Activated T-cell treated with anti-CD3 and anti-CD28 coated beads, Interleukin-2, amount 50 U/mL, for 48 hours (primary cell): ENCODE measurements at places on chromosomes 12 and 14.

DNA sequence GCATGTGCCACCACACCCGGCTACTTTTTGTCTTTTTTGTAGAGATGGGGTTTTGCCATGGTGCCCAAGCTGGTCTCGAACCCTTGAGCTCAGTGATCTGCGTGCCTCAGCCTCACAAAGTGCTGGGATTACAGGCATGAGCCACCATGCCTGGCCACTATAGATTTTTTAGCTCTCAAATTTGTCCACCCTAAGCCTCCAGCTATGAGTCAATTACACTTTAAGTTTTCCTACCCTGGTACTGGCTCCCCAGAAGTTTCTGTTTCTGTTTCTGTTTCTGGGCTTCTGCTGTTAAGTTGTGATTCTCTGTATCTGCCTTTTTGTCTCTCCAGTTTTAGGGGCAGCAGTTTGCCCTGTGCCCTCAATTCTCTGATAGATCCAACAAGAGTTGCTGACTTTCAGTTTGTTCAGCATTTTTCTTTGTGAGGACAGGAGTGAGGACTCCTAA, 4.4 kb upstream of the TINF2 start:
- peak; percentile 47 for DNase-seq

DNA sequence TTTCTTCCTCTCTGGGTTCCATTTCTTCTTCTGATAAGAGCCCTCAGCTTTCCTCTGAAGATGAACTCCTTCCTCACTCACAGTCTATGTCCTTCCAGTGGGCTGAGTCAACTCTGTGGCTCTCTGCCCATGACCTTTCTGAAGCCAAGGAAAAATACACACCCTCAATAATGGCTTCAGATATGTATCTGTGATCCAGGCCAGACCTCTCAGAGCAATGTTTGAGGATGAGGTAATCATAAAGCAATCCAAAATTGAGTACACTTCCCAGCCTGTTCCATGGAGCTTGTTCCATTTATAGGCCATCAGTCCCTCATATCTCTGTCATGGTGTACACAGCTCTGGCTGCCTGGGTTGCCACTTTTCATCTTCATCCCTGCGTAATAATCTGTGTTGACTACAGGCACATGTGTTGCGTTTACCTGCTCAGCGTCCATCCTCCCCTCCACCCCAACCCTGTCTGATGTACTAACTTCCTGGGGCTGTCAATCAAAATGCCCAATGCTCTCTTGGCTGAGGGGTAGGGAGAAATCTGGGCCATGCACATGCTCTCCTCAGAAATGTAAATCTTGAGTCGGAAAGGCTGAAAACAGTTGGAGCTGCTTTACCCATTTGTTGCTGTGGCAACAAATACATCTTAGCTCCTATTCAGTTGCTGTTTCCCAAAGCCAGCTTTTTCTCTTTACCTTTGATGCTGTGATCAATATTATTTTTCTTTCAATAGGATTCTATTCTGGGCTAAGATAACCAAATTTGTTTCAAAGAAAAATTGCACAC, 377.8 kb upstream of the TMEM132C start:
- no peak for DNase-seq

DNA sequence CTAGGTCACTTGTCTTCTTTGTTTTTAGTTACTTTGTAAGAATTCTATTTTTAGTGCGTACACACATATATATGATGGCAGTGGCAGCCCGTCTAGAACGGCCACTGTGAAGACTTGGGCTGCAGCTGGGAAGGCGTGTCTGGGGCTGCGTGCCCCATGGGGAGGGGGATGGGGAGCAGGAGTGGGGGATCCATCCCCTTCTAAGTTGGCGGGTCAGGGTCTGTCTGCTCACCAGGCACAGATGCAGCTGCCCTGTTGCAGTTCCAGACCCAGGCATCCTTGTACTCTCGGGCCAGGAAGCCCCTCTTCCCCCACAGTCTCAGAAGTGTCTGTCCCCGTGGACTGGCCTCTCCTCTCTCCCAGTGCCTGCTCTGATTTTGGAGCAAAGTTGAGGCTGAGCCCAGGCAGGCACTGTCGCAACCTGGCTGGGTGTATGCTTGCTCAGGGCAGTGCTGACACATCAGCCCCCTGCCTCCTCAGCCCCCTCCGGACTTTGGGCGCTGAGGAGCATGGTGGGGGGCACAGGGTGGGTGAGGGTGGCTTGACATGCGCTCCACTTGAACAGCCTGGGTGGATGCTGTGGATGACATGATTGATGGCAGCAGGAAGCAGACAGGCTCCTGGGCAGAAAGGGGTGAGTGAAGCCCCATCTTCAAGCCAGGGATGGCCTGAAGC, 271.2 kb upstream of the NAV3 start:
- no peak for DNase-seq

GRCh38 chr12:89156862-89157262, 195.4 kb downstream of the DUSP6 start:
- DNase-seq, result no peak

GRCh38 chr14:73381380-73382013, 76.8 kb downstream of the NUMB start:
- no peak for DNase-seq

DNA sequence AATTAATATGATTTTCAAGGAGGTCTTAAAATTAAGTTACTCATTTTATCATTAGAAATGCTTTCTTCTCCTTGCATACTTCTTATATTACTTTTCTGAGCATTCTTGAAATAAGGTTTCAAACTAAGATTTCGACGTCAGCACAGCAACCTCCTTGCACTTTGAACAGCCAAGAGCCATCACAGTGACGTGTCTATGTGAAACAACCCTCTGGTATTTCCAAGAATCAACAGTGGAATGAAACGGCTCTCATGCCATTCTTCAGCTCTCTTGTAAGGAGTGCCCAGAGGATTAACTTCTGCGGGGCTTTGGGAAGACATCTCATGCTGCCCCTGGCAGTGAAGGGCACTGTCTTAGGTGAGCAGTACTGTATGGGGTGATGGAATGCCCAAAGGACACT, 109.2 kb downstream of the EFCAB11 start:
- DNase-seq, result no peak

DNA sequence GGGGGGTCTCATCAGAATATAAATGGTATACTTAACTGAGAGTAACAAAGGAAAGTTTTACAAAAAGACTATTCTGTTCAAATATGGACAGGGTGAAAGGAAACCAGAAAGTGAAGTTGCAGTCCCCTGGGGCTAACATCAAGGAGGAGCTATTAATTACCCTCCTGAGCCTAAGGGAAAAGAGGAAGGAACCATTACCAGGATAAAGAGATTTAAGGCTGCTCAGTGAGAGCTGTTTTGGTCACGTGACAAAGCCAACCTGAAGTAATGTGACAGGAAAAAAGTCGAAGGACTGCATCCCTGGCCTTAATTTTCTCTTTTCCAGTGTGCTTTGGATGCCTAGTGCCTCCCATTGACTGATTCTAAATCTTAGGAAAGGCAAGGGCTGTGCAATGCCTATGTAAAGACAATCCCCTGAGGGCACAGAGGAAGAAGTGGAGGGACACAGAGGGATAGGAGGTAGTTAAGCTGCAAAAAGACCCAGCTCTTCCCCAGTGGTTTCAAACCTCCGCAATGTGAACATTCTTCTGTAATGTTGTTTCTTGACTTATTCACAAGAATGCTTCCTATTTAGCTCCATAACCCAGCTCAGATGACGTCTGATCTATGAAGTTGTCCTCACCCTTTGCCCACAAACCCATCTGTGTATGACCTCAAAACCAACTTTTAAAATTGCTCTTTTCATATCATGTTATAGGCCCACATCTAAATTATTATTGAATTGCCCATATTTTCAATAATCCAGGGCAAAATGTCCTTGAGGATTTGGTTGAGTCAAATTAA, 187.7 kb upstream of the DCN start:
- no peak for DNase-seq

DNA sequence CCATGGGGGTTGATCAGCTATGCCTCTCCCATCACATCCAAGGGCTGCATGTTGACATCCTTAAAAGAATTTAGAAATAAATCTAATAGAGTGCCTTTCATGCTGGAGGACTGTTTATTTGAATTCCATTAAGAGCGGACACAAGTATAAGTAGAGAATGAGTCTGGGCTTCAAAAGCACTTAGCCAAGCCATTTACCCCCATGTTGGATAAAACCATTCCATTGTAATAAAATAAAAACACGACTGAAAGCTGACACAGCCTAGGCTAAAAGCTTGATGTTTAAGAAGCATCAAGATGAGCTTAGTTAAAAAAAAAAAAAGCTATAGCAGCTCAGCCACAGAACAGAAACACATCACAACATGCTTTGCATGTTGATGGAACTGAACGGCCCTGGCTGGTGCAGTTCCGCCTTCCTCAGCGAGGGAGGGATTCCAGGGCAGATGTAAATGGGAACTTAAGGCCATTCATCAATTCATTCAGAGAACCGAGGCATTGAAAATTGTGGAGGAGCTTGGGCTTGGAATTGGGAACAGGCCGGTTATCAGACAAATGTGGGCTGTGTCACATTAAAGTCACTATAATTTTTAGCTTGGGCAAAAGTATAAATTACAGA, 41.2 kb downstream of the TMEM132D start:
- no peak for DNase-seq

DNA sequence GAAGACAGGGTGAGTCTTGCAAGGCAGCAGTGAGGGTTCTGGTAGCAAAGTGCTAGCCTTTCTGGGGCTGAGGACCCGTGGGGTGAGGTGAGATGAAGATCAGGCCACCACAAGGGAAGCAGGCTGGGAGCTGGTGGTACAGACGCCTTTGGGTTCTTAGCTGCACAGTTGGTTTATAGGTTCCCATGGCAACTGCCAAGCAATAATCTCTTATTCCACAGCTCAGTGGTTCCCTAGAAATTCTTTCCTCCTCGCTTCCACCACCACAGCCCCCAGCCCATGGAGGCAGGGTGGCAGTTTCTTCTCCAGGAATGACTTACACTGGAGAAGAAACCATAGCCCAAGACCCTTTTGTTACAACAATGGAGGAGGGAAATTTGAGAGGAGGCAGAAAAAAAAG, 82.1 kb downstream of the CMKLR1 start:
- no peak for DNase-seq

DNA sequence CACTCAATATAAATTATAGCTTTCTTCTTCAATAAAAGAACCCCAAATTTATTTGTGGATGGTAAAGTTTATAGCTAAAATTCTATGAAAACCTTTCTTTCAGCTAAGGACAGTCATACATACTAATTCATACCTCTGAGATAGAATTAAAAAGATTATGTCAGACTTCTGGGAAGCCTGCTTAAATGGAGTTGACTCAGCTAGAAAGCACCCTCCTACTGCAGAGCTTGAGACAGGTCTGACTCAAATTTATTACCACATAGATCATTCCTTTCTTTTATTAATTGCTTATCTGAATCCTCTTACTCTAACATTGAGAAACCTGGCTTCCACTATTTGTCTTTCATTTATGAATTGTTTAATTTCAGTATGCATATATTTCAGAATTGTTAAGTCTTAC, 1007.0 kb upstream of the LRFN5 start:
- no peak for DNase-seq

- DNase-seq, result no peak
Observed at GRCh38 chr12:74535536-74535935, 2.1 kb upstream of the ATXN7L3B start.

DNA sequence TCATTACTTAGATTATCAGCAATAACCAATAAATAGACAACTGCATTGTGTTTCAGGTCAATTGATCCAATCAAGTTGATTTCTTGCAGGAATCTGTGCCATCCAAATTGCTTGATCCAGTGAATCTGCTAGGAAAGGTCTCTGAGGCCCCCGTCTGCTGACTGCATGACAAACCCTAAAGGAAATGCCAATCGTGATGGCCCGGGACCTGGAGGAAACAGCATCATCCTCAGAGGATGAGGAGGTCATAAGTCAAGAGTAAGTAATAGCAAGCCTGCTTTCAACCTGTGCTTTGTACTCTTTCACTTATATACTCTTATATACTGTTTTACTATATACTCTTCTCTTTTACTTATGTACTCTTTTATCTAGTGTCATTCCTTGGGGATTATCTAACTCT, 1.9 kb downstream of the TTLL5 start:
- DNase-seq, result no peak

DNA sequence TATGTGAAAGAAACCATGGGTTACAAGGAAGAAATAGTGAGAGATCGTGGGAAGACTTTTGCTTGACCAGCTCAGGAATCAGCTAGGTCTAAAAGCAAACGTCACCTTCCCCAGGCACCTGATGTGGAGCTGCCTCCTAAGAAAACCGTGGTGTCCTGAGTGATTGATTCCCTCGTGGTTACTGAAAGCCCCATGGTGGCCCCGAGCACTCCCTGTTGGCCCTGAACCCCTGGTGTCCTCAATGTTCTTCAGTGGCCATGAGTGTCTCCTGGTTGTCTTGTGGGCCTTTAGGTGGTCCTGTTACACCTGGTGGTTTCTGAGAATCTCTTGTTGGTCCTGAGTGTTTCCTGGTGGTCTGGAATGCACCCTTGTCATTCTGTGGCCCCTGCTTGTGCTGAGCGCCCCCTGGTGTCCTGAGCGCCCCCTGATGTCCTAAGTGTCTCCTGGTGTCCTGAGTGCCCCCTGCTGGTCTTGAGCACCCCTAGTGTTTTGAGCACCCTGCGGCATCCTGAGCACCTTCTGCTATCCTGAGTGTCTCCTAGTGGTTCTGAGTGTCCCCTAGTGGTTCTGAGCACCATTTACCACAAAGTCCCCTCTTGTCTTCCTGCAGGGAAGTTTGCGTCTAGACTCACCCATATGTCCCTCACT, 518.7 kb downstream of the TMEM121 start:
- peak; percentile 95 for DNase-seq

DNA sequence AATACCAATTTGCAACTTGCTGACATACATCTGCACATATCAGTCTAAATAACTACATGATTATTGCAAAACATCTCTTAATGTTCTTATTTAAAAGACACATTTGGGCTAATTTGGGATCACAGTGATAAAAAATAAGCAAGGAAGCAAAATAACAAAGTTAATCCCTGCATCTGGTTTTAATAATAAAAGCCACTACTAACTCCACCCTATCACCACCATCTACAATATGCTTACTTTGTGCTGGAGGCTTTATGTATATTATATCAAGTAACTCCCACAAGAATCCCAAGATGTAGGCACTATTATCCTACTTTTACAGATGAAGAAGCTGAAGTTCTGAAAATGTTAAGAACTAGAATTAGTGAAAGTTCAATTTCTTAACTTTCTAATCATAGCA, 45.7 kb downstream of the TAOK3 start:
- no peak for DNase-seq

DNA sequence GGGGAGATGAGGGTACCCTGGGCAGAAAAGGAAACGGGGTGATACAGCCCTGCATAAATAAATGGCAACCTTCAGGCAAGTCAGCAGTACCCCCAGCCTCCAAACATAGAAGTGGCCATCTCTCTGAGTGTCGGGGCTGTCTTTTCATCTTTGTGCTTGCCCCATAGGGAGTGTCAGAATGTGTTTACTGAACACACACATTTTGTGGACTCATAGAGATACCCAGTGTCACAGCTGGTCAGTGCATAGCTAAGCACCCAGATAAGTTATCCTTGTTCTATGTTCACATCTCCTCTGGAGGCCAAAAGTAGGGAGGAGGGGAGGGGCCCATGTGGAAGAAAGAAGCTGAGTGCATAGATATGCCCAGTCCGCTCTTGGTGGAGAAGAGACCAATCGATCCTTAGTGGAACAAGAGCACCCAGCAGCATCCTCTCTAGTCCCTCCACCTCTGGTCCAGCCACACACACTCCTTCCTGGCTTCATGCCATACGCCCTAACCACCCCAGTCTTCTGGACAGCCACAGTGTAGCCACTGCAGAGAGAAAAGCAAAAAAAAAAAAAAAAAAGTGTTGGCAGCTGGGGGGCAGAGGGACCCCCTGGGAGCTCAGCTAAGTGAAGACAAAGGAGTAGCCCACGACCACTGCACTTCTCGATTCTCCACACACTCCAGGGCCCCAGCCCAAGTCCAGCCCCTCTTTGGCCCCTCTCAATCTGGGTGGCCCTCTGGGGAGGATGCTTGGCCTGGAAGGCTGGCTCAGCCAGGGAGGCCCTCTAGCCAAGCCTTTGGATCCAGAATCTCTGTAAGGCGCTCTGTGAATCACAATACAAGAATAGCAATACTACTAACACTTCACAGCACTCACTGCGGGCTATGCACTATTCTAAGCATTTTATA, 2.6 kb downstream of the ITGA7 start:
- DNase-seq, result no peak
